ENCODE measurements at places on chromosomes 7 and 10.

DNA sequence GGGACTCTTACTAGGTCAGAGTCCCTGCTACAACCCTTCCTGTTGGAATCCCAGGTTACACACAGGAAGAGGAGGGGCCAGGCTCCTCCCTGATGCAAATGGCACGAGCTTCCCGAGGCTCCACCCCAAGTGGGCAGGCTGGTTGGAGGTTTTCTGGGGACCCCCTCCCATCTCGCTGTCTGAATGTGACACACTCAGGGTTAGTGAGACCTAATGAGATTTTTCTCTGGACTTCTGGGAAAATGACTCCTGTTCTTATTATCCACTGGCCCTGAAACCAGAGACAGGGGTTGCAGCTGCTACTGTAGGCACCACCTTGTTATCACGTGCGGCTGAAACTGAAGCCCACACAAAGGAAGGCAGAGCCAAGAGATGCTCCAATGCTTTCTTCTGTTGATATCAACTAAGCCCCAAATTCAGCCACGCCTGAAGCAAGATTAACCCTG, 103.3 kb downstream of the FAM107B start:
- DNase-seq = no peak

GRCh38 chr10:17235136-17235535, 7.1 kb downstream of the VIM start:
- peak; percentile 21 for DNase-seq

DNA sequence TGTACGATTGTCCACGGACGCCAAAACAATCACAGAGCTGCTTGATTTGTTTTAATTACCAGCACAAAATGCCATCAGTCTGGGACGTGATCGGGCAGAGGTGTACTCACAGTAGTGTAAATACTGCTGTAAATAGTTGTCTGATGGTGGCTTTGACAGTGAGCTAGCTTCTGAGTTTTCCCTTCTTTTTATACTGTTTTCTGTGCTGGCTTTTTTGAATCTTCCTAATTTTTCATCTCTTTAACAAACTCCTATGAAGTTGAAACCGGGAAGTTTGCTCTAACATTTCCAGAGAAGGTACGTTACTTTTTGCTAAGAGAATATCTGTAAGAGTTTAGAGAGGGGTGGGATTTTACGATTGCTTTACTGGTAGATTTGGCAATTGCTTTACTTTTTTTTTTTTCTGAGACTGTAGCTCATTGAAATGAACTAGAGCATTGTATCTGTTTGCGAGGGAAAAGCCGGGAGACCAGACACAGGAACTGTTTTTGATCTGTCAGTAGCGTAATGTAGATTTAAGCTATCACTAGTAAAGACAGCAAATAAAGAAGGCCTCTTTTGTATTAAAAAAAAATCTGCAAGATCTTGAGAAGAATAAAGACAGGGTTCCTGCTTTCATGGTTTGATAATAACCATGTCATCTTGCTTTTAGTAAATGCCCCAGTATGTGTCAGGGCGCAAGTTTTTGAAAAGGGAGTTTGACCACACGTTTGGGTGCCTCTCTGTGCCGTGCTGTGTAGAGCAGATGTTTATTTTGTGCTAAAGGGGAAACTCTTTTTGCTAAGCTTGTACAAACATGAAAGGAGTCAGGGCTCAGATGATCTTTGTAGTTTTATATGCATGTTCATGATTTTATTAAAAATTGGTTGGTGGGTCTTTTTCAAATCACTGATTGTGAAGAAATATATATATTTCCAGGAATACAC, 712 bp downstream of the FOXP2 start:
- no peak for DNase-seq

DNA sequence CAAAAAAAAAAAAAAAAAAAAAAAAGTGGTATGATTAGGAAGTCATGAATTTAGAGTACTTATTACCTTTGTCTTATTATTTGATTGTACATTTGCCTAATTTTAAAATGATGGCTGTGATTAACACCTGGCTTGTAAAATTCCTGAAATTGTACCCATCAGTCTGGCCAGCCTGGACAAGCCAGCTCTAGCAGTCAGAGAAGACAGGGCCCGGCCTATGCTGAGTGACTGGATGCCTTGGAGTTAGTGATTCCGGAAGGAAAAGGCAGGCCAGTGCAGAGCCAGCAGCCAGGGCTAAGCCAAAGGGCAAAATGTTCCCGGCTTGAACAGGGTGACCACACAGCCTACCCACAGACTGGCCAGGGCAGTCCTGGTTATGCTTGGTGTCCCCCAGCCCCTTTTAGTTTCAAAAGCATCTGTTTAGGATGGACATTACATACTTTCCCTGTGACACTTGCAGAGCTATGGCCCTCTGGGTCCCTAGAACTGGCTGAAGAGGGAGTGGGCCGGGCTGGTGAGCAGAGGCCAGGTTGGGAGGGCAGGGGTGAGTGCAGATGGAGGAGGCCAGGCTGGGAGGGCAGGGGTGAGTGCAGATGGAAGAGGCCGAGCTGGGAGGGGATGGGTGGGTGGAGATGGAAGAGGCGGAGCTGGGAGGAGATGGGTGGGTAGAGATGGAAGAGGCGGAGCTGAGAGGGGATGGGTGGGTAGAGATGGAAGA, 61.7 kb downstream of the PROSER2 start:
- no peak for DNase-seq

- no peak for DNase-seq
Observed at GRCh38 chr10:50231515-50232260, 19.6 kb downstream of the ASAH2 start.

- no peak for DNase-seq
Observed at GRCh38 chr7:94333810-94334209, 60.9 kb upstream of the COL1A2 start.

DNA sequence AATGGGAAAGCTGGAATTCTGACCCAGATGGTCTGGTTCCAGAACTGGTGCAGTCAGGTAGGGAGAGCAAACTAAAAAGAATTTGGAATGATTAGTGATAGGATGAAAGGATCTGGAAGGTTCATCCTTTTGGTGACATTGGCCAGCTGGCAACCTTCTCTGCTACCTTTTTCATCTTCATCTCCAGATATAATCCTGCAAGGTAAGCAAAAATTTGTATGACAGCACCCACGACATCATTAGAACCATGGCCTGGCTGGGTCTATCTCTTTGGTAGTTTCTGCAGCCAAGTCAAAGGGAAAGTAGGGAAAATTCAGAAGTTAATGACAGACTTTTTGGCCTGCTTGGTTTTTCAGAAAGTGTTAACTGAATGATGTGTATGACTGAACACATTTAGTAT, 188.9 kb upstream of the MALRD1 start:
- no peak for DNase-seq

- DNase-seq = peak; percentile 80
Observed at GRCh38 chr7:146090023-146090645, 26.5 kb upstream of the CNTNAP2 start.

DNA sequence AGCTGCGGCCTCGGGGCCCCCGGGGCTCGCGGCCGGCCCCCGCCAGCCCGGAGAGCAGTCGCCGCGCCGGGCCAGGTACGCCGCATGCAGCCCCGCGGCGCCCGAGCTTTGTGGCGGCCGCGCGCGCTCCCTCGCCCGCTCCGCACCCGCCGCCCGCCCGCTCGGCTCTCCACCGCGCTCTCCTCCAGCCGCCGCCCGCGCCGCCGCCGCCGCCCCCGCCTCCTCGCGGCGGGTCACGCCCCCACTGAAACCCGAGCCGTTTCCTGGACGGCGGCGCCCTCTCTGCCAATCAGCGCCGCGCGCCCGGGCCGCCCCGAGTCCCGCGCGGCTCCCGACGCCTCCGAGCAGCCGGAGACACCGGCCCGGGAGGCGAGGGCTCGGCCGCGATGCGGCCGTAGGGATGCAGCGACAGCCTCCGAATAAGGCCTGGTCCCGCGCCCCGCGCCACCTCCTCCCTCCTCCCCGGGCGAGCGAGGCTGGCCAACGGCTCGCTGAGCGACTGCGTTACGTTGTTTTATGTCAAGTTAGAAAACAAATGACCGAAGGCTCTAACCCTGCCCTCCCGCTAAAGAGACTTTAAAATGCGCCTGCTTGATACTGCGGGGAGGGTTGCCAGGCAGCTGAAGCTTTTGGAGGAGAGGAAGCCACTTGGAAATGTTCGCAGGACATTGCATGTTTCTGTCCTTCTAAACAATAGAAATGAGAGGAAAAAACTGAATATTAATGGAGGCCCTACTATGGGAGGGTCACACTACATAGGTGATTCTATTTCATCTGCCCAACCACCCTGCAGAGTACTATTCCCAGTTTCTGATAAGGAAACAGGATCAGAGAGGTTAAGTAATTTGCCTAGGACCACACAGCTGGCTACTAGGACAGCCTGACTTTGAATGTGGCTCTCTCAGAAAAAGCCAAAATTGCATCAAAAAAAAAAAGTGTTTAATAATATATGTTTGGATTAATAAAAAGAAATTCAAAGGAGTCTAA, at the start of gene FGFR2:
Gene FGFR2 (minus strand): TSS at position 182 of the 987 bp plus-strand sequence. CDS start 4,627 bp downstream, outside the sequence.
- DNase-seq = no peak

DNA sequence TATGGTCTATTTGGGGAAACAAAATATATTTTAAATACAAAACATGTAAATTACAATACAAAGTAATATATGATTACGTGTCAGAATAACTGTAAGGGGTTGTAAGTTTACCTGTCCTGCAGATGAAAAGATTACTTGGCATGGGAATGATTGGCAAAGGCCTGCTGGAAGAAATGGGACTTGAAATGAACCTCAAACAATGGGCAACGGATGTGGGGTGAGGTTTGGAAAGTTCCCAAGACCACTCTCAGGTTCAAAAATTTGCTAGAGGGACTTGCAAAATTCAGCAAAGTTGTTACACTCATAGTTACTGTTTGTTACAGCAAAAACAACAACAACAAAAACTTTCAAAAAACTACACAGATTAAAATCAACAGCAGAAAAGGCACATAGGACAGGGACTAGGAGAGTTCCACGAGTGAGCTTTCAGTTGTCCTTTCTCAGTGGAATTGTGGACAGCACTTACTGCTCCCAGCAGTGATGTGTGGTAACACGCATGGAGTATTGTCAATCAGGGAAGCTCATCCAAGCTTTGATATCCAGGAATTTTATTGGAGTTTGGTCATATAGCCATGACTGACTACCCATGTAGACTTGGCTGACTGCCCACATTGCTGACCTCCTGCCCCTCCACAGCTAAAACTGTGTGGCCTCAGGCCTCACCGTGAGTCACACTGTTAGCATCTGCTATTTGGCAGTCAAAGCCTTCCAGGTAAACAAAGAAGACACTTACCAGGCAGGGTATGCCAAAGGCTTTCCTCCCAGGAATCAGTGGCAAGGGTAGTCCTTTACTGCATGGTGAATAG, 43.8 kb downstream of the EXOC6 start:
- DNase-seq = no peak

GRCh38 chr10:113047963-113048781, 98.1 kb downstream of the TCF7L2 start:
- no peak for DNase-seq

DNA sequence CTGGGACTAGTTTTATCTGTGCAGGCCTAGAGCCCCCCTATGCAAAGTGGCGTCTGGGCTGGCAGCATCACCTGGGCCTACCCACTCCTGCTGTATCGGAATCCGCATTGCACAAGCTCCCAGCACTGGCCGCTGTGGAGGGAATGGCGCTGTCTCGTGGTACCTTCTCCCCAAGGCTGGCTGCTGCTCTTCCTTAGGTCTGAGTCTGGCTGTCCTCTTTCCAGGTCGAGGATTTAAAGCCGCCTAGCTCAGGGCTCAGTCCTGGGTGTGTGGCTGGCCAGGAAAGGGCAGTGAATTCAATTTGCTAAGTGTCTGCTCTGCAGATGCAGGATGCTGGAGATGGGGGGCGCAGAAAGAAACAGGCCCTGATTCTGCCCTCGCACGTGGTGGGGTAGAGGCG, 44.7 kb downstream of the MGMT start:
- no peak for DNase-seq

DNA sequence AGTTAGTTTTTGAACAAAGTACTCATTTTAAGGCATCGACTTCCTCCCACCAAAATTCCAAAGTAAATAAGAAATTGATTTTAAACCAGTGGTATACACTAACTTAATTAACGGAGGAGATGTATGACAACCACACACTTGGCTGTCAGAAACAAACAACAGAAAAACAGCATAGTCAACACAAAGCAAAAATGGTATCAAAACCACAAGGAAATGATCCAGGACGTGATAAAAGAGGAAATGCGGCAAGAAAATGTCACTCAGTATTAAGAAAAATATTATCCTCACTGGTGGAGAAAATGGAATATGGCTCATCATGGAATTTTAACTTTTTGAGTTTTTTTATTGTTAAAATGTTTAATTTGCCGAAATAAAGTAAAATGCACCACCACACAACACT, 17.5 kb downstream of the KIAA1549 start:
- DNase-seq = no peak

- no peak for DNase-seq
Observed at GRCh38 chr10:128007971-128008370, 101.1 kb downstream of the PTPRE start.

DNA sequence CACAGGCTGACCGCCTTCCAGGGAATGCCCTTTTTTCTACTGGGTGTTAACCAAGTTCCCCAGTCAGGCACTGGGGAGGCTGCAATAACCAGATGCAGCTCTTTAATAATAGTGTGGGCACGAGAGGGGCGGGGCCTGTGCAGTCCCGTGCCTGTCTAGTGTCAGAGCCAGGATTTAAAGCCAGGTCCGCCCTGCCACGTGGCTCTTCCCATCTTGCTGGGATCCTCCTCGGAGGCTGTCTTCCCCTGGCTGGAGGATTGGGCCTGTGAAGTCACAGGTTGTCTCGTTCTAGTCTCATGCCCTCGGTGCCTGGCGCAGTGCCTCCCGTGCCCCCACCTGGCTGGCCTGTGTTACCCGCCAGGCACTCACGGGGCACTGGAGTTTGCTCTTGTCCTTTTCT, 25.2 kb downstream of the TMEM120A start:
- DNase-seq = no peak

DNA sequence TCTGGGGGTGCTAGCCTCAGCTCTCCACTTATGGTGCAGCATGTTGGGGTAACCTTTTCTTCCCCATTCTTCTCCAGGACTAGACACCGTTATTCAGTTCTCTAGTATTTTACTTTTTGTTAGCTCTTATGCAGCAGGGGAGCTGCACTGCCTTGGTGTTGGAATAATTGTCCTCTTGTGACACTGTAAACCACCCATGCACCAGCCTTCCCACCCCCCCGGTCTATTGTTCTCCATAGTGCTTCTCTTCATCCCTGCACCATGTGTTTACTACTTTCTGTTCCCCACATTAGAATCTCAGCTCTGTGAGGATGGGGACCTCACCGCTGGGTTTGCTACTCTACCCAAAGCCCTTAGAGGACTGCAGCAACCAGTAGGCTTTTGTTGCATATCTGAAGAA, 230.7 kb downstream of the RPS24 start:
- no peak for DNase-seq

DNA sequence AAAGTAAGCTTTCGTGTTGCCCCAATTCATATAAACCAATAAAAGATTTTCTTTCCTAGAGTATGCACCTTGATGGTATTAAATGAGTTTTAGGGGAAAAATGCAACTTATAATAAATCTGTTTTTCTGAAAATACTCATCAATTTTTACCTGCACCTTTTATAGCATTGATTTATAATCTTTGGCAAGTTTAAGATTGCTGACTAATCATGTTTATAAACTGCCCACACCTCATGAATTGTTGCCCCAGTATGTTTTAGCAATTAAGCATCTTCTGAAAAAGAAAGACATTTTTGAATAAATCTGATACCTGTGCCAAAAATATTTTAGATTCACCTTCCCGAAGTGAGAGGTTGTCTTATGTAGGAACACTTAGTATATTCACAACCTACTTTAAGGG, 420.0 kb downstream of the THSD7A start:
- DNase-seq = no peak

GRCh38 chr7:88668591-88668990, 90.9 kb upstream of the ZNF804B start:
- DNase-seq = no peak

Data from NAMALWA (cell line).